ENCODE measurements at places on chromosomes 16 and 17.

DNA sequence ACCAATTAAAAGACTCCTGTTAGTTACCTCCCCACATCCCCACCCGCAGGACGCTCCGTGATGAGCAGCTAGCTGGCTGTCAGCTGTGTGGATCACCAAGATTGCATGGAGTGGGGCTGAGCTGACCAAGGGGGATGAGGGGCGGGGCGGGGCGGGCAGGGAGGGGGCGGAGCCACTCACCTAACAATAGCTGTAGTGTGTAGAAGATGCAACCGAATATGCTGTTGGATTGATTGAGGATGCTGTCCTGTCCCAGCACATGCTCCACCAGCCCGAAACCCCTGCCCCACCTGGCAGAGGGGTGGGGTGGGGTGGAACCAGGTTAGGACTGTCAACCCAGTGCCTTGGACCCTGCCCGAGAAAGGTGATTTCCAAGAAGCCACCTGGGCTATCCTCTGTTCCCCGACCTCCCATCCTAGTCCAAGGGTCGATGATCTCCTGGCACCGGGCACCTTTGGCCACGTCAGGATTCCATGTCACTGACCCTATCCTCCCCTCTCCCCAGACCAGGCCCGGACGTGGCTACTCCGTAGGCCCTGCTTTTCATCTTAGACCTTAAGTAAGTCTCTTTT is 1.4 kb downstream of the VKORC1 start:
- DNase-seq: no peak

DNA sequence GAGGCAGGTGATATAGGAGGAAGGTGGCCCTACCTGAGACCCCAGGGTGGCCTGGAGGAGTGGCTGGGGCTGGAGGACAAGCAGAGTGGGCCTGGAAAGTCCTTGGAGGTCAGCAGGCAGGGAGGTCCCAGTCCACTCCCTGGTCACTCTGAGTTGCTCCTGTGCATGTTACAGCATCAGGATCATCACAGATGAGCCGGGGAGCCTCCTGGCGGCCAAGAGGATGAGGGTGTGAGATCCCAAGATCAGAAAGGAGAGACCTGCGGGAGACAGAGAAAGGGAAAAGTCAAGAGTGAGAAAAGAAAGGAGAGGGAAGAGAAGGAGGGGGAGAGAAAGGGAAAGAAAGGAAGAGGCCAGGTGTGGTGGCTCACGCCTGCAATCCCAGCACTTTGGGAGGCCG is 71.7 kb downstream of the MRM1 start:
- no peak for DNase-seq

DNA sequence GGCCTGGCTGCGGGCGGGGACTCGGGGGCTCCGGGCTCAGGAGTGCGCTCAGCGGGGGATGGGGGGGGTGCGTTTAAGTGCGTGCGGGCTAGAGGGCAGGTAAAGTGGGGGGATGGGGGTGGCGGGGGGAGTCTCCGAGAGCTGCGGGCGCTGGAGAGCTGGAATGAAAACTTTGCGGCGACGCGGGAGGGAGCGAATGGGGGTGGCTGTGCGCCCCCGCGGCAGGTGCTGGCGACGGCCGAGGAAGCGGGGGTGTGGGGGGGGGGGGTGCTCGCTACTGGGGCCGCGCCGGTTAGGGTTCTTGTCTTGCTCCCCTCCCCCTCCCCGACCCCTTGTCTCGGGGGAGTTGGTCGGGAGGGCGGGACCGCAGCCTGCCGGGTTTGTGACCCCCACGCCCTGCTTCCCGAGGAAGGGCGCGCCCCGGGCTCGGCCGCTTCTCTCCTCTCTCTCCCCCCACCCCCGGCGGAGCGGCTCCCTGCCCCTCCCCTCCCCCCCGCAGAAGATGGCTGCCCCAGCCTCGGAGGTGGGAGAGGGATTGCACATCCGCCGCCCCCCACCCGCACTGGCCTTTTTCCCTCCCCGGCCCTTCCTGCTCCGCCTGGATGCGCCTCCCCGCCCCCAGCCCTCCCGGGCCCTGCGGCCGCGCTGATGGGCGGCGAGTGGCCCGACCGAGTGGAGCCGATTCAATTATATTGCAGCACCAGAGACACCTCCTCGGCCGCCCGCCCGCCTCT is 649 bp downstream of the GSE1 start:
- DNase-seq: peak; percentile 62

- DNase-seq: peak; percentile 86
These were observed 8.6 kb upstream of the MC1R start for GRCh38 chr16:89909777-89910716.

DNA sequence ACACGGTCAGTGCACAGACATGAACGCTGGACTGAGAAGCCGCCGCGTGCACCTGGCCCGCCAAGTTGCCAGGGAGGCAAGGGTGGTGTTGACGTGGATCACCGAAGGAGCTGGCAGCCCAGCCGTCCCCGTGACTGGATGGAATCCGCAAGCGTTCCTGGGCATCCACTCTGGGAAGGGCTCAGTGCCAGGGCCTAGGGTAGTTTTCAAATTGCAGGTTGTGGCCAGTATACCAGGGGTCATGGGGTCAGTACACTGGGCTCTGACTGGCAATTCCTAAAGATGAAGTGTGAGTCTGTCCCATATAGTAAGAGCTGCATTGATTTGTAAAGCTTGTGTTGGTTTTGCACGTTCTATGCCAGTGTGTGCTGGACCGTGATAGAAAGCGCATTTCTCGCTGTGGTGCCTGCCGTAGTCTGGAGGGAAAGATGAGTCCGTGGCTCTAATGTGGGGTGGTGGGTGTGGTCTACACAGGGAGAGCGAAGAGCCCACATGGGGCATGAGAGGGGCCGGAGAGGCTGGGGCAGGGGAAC is 21.1 kb upstream of the METRNL start:
- peak; percentile 28 for DNase-seq

DNA sequence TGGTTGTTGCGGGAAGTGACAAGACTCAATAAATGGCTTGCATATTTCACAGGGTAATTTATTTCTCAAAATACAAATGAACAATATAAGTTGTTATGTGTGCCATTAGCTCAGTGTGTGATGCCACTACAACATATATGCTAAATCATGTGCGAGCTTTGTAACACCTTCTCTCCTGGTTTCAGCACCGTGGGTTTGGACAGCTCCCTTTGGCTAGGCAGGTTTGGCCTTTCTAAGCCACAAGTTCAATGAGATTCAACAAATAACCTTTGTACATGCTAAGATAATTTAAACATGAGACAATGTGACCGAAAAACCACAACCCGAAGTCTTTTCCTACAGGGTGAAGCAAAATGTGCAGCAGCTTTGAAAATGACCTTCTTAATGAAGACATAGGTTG is 563.9 kb downstream of the TMEM114 start:
- no peak for DNase-seq

GRCh38 chr17:56886288-56886731 is 27.5 kb downstream of the TRIM25 start:
- no peak for DNase-seq

DNA sequence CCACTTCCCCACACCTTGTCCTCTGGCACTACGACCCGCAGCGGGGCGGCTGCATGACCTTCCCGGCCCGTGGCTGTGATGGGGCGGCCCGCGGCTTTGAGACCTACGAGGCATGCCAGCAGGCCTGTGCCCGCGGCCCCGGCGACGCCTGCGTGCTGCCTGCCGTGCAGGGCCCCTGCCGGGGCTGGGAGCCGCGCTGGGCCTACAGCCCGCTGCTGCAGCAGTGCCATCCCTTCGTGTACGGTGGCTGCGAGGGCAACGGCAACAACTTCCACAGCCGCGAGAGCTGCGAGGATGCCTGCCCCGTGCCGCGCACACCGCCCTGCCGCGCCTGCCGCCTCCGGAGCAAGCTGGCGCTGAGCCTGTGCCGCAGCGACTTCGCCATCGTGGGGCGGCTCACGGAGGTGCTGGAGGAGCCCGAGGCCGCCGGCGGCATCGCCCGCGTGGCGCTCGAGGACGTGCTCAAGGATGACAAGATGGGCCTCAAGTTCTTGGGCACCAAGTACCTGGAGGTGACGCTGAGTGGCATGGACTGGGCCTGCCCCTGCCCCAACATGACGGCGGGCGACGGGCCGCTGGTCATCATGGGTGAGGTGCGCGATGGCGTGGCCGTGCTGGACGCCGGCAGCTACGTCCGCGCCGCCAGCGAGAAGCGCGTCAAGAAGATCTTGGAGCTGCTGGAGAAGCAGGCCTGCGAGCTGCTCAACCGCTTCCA is 2.6 kb downstream of the METTL26 start:
- DNase-seq: no peak

- DNase-seq: no peak
These were observed 4.4 kb upstream of the DHX40 start for GRCh38 chr17:59561042-59561441.

DNA sequence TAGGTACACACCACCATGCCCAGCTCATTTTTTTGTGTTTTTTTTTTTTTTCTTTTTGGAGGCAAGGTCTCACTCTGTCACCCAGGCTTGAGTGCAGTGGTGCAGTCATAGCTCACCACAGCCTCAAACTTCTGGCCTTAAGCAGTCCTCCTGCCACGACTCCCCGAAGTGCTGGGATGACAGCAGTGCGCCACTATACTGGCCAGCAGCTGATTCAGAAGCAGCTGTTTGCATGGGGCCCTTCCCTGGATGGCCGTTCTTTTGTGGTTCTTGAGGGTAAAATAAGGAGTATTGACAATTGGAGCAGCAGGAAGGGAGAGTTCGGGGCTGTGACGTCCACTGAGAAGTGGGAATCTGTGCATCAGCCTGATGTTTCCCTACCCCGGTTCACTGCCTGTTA is 41.6 kb downstream of the KIAA0513 start:
- DNase-seq: no peak

- no peak for DNase-seq
These were observed 2.2 kb downstream of the HID1 start for GRCh38 chr17:74970395-74970794.

- no peak for DNase-seq
These were observed 90.8 kb downstream of the DYNLRB2 start for GRCh38 chr16:80631581-80631980.

- DNase-seq: no peak
These were observed 1.4 kb downstream of the TEN1 start for GRCh38 chr17:75980188-75981018.

- DNase-seq: no peak
These were observed 30.2 kb upstream of the ST6GALNAC1 start for GRCh38 chr17:76673729-76674128.

DNA sequence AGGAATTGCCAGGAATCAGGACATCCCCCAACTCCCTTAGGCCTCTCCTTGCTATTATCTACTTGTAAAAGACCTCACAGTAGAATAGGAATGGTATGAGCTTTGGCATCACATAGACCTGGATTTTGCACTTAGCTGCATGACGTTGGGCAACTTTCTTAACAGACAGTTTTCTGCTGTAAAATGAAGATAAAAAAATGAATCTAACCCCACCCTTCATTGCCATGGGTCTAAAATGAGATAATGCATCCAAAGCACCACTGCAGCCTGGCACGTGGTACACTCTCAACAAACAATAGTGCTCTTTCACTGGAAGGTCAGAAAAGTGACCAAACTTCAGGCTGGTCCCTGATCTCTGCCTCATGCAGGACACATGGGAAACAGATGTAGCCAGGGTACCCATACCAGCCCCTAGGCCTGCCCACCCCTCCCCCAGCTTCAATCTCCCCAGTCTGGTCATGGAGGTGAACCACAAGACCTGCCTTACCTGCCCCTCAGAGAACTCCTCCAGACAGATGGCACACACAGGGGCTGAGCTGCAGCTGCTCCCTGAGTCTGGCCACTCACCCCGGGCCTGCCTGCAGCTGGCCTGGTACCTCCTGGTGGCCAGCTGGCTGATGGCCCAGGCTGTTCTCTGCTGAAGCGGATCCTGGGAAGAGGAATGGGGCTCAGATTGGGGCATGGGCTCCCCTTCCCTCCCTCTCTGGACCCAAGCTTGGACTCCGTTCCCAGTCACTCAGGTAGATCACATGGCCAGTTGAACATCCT is 8.5 kb upstream of the SUPT4H1 start:
- DNase-seq: no peak

GRCh38 chr17:21358682-21359482 is 17.3 kb upstream of the KCNJ12 start:
- no peak for DNase-seq

- no peak for DNase-seq
These were observed 26.7 kb downstream of the VPS35L start for GRCh38 chr16:19582050-19582831.

- DNase-seq: peak; percentile 34
These were observed 43.9 kb downstream of the MEAK7 start for GRCh38 chr16:84460406-84461028.

GRCh38 chr16:66950437-66950836 is 10.6 kb upstream of the CES3 start:
- no peak for DNase-seq

DNA sequence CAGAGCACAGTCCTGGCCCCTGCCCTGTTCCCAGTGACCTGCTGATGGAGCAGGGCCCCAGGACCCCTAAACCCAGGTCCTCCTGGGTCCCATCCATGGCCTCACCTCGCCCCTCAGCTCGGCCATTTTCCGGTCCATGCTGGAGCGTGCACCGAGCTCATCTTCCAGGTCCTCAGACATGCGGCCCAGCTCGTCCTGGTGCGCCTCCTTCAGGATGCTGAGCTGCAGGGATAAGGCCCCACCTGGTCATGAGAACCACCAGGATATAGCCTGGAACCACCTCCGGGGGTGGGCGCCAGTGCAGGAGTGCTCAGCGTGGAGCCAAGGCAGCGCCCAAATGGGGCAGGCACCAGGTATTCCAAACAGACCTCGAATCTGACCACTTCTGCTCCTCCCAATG is 17.9 kb downstream of the CCDC102A start:
- no peak for DNase-seq

DNA sequence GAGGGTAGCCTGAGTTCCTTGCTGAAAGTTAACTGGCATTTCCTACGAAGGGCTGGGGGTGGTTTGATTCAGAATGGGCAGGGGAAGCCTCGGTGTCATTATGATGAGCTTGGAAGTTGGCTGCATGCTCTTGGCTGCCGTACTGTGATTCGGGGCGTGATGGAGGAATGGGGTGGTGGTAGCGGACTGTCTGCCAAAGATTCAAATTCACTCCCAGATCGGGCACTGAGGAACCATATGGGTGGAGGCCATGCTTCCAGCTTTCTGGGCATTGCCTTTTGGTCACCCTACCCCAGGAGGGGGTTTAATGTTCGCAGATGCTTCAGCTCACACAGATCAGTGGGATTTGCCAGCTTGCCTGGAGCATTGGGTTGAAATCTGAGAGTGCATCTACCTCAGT is 492.8 kb upstream of the EEF2KMT start:
- no peak for DNase-seq
